Pulmonary artery endothelial cell (primary cell): ENCODE measurements at places on chromosomes 13 and 19. TPM values are rescaled to one million over a fixed set of nuclear protein-coding genes. Genes with fewer than 3 reads are reported as not detected.
A peak's percentile ranks its signal among the peaks of the same experiment; 100 is the strongest.

DNA sequence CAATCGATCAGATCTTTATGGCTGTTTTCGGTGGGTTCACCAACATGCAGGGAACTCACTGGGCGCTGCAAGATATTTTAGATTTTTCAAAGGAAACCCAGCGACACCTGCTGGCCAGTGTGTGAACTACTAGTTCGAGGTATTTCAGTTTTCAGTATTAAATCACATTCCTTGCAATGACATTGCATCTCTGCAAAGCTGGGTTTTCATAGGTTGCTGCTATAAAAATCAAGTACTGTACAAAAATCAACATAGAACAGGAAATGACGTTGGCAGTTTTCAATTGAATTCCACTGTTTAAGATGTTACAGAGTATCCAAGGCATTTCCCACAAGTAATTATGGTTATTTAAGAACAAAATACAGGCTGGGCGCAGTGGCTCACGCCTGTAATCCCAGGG is 17.6 kb downstream of the LIG1 start:
- peak; percentile 97 for DNase-seq

GRCh38 chr13:81714513-81714912 is 1373.6 kb upstream of the SPRY2 start:
- DNase-seq = no peak

GRCh38 chr19:56355517-56355916 is 37.8 kb downstream of the ZNF582 start:
- DNase-seq = no peak

- DNase-seq = no peak
Observed at GRCh38 chr13:108283110-108283509, 13.6 kb downstream of the TNFSF13B start.

GRCh38 chr13:21672287-21672680 is 1.4 kb downstream of the FGF9 start:
- no peak for DNase-seq

- peak; percentile 95 for DNase-seq
Observed at GRCh38 chr19:16078759-16079707, 2.7 kb downstream of the TPM4 start.

DNA sequence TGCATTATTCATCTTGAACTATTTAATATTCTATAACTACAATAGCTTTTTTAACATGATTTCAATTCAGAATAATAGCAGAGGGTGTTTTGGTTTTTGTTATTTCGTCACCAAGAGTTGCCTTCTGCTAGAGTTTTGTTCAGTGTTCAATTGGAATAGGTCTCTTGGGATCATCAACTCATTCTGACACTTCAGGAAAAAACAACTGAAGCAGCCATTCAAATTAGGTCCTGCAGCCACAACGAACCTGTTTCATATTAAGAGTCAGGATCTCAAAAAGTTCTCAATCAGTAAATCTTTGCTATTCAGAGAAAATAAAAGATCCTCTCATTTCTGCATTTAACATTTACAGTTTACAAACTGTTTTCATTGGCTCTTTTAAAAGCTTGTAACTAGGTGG is 2.4 kb upstream of the CHAMP1 start:
- no peak for DNase-seq

DNA sequence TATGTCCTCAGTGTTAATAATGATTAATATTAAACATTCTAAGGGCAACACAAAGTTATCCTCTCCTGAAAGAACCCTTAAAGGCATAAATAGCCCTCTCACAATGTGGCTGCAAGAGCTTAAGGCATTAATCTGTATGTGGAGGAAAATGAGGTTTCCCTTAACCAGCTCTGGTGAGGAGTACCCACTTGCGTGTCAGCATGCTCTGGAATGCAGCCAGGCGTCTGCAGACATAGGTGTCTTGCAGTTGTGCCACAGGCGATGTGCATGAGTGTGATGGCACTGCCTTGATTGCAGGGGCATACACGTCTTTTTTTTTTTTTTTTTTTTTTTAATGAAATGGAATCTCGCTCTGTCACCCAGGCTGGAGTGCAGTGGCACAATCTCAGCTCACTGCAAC is 91.9 kb downstream of the RAB20 start:
- DNase-seq = no peak

DNA sequence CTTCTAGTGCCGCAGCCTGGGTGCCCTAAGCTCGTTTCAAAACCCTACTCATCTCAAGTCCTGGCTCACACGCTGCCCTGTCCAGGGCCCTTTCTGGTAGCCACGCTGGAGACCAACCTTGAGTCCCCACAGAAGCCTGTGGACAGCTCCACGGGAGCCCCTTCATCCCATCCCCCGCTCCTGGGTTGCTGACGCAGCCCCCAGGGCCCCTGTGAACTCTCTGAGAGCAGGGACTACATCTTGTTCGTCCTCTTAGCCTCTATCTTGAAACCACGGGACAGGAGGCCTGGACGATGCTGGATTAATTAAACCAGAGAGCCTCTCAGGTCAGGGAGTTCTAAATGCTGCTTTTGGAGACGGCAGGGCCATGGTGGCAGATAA is 7.4 kb downstream of the MLLT1 start:
- no peak for DNase-seq

DNA sequence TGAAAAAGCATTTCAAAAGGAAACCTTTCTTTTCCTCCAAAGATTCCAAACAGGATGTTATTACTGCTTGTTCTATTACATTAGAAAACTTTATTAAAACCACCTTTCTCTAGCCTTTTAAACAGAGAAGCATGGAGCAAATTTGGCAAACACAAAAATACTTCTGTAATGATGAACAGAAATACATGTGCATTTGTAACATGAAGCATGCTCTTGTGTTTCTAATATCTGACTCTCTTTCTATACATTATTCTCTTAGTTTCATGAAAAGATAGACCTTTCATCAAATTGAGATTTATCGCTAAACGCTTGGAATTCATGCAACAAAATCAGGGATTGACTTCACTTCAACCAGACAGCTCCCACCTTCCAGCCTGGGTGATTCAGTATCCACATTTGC is 152.8 kb upstream of the IRS2 start:
- no peak for DNase-seq

GRCh38 chr19:34172661-34173192 is 423 bp downstream of the LSM14A start:
- no peak for DNase-seq

- peak; percentile 95 for DNase-seq
Observed at GRCh38 chr19:48332662-48333466, 7.5 kb downstream of the EMP3 start.

DNA sequence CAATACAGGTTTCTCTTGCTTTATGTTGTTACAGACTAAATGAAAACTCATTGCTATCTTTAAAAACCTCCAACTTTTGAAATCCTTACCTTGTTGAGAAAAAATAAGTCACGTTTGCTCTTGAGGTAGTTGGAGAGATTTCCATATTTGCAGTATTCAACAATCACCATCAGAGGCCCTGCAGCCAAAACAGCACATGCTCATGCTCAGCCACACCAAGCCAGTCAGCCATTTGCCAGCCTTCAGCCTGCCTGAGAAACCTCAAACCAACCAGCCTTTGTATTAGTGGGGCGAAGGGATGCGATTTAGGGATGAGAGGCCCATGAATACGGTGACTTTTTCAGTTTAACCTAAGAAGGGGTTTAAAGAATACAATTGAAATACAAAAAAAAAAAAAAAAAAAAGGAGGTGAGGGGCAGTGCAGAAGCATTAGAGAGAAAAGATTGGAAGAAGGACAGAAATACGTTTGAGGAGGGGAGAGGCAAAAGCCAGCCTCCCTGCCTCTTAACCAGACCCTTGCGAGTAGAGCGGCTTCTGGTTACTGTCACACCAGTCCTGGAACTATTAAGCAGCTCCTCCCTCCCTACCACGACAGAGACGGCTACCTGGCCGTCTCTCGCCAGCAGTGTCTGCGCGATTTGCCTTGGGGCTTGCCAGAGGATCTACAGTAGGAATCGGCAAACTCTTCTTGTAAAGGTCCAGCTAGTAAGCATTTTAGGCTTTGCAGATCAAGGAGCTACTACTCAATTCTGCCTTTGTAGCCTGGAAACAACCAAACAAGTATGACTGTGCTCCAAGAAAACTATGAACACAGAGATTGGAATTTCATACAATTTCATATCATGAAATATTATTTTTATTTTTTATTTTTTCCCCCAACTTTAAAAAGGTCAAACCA is 167.3 kb downstream of the FLT1 start:
- no peak for DNase-seq

DNA sequence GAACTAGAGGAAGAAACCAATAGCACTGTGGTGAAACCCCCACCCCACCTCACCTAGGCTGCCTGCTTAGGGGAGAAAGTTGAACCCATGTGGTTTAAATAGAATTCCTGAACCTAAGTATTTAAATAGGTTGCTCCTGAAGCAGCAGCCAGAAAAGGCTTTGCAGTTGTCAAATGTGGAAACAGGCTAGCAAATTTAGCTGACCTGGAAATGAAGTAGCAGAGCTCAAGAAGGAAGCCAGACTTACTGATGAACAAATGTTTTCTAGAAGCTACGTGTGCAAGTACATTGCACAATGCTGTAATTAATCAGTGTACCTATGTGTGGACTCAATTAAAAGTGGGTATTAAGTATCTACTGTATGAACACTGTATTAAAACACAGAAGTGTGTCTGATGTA is 61.3 kb downstream of the SCEL start:
- no peak for DNase-seq

DNA sequence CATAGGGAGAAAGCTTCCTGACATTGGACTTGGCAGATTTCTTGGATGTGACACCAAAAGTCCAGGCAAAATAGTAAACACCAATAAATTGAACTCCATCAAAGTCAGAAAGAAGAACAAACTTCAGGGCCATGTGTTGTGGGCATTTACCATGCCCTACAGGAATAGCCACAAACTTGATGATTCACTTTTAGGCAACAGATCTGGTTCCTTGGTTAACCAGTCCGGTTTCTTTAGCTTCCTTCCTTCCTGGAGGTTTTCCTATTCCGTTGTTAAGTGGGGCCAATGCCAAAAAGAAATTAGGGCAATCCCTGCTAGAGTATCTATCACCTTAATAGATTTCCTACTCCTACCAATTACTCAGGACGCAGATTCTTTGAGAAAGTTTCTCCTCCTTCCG is 25.2 kb downstream of the IGFL1 start:
- DNase-seq = no peak

GRCh38 chr19:1131718-1132551 is 28.1 kb downstream of the GPX4 start:
- peak; percentile 82 for DNase-seq

- DNase-seq = no peak
Observed at GRCh38 chr13:96684469-96684868, 309.8 kb downstream of the OXGR1 start.

DNA sequence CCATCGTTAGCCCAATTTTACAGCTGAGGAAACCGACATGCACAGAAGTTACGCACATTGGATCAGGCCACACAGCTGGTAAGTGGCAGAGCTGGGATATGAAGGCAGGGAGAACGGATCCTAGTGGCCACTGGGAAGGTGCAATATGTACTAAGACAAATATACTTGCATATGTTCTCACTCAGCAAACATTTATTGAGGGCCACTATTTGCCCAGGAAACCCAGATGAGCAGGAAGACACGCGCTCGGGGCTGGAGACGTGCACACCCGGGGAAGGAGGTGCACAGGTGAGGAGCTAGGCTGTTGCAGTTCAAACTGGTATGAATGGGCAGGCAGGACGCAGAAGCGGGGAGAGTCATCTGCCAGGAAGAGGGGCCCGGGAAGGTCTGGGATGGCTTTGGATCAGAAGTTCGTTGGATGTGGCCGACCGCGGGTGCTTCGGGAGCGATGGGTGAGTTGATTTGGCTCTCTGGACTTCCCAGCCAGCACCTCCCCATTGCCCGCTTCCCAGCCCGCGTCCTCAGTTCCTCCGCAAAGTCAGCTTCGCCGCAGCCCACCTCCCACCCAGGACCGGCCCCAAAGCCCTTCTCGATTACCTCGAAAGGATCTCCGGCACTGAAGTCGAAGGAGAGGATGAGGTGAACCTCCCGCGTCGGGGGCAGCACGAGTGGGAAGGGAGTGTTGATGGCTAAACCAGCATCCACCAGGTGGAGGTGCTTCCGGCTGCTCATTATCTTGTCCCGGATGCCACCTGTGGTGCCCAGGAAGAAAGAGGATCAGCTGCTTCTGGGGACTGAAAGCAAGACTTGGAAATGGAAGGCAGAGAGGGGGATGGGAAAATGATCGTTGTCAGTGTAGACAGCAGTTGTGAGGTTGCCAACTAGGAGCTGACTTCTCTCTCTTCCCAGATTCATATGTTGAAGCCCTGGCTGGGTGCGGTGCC is 17.8 kb upstream of the CABP5 start:
- DNase-seq = no peak

DNA sequence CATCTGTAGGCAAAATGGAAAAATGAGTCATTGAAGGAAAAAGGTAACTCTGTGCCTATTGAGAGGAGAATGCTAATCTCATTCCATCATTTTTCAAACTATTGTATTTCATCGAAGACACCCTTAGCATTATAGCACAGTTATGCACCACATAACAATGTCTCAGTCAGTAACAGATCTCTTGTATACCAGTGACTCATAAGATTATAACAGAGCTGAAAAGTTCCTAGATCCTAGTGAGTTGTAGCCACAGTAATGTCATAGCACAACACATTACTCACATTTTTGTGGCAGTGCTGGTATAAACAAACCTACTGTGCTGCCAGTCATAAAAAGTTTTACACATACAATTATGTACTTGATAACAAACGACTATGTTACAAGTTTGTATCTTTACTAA is 1077.6 kb downstream of the DIAPH3 start:
- no peak for DNase-seq

DNA sequence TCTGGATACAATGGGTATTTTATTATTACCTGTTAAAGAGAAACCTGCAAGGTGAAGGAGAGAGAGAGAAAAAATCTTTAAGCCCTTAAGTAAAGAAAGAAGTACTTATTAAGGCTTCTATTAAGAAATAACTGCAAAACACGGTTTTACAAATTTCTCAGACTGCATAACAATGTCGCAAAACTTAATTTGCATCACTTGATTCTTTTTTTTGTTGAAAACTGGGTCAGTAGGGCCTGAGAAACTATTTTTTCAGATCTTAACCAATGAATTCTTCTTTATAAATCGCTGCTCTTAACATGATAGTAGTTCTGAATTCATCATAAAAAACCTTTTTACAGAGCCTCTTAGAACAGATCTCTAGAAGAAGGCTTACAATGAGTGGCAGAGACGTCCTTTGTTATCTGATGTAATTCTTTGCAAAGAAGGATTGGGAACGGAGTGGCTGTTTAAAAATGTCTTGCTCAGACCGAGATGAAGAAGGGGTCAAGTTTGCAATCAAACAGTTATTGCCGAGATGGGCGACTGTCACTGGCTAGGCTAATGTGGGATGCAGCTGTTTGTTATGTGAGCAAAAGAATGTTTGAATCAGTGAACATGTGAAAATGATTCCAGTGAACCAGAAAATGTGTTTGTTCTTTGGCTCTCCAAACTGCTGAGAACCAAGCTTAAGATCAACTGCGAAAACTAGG is 76.3 kb downstream of the ZNF536 start:
- DNase-seq = no peak

GRCh38 chr13:37617173-37617572 is 18.6 kb upstream of the POSTN start:
- DNase-seq = peak; percentile 60

- DNase-seq = no peak
Observed at GRCh38 chr19:8473648-8474476, 28.6 kb downstream of the PRAM1 start.

Gene FPR3
- not detected in 2 replicates for total RNA-seq

Gene CYP4F2
- not detected in 2 replicates for total RNA-seq

Gene F2RL3
- total RNA-seq = 0.71 and 1.4 TPM in 2 replicates

Gene LILRB4
- total RNA-seq = not detected in 2 replicates

Gene CABP5
- total RNA-seq = not detected in 2 replicates

Gene RNF225
- total RNA-seq = 0.18 TPM in 1 of 2 replicates, not detected in the other

Gene TICAM1
- 3.7 and 4.0 TPM in 2 replicates for total RNA-seq

Gene PRODH2
- not detected in 2 replicates for total RNA-seq

Gene URAD
- not detected in 2 replicates for total RNA-seq
